ENCODE measurements at places on chromosomes 1 and 21. TPM values are rescaled to one million over a fixed set of nuclear protein-coding genes. Genes with fewer than 3 reads are reported as not detected.

SIM2 gene
- total RNA-seq = under 0.01 TPM

OR10J1 gene
- not detected for total RNA-seq

KCNN3 gene
- total RNA-seq = 0.09 TPM

GBP7 gene
- total RNA-seq = not detected
